Activated naive CD4-positive, alpha-beta T cell (primary cell): ENCODE measurements at places on chromosomes 7 and 10.

- DNase-seq = no peak
These were observed 129.6 kb downstream of the TNS3 start for GRCh38 chr7:47452295-47452694.

DNA sequence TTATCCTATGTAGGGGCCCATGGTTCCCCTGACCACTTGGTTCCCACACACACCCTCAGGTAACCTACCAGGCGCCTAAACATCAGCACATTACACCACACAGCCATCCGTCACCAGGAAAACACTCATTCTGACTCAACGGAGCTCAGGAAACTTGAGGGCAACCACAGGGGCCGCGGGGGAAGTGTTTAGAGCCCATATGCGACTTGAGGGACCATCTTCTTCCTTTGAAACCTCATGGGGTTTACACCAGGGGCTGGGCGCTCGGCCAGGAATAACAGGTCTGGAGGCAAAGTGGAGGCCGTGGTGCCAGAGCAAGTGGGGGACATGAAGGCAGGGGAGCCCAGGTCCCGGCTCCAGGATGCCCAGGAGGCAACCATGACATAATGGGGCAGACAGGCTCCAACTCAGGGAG is 1.5 kb downstream of the STX1A start:
- DNase-seq = peak; percentile 27

GRCh38 chr7:4069268-4070095 is 612.6 kb upstream of the FOXK1 start:
- no peak for DNase-seq

DNA sequence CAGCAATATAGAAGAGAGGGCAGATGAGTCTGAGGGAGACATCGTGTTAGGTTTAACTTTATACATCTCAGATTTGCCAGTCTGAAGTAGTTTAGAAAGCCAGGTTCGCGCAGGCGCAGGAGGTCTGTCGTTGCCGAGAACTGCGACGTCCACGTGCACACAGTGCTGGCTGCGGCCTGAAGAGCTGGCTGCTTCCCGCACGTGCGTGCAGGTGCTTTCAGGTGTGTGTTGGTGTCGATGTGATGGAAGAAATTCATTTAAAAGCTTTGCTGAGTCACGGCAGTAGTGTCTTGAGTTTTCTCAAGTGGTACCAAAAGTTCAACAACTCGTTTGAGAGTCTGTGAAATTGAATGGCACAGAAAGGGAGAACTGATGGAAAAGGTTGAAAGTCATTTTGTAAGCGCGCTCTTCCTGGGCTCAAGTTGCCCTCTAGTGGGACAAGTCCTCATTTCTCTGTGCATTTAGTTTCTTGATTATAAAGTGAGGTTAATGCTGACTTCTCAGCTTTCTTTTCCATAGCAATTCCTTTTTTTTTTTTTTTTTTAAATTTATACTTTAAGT is 18.6 kb downstream of the WDR37 start:
- no peak for DNase-seq

- DNase-seq = no peak
These were observed 44.8 kb upstream of the GRID1 start for GRCh38 chr10:86411281-86411841.

- no peak for DNase-seq
These were observed 10.1 kb upstream of the CSTF2T start for GRCh38 chr10:51709324-51709972.

- no peak for DNase-seq
These were observed 55.8 kb downstream of the INPP5A start for GRCh38 chr10:132593389-132593788.
